ENCODE measurements at places on chromosomes 5 and 9.
A peak's percentile ranks its signal among the peaks of the same experiment; 100 is the strongest.

- peak overlapping the region; percentile 11 for H3K4me3 ChIP-seq
- no peaks in the 10 kb centered on the region for H3K27me3 ChIP-seq
- H3K4me1 ChIP-seq = peaks cover 3% of the 10 kb centered on the region
- no peaks in the 10 kb centered on the region for H3K36me3 ChIP-seq
Observed at GRCh38 chr5:140042393-140042642, 781 bp downstream of the NRG2 start.

- DNase-seq = no peak
- H3K27me3 ChIP-seq = no peaks in the 10 kb centered on the region
- no peaks in the 10 kb centered on the region for H3K4me1 ChIP-seq
- no peak overlapping the region for H3K4me3 ChIP-seq
- no peaks in the 10 kb centered on the region for H3K36me3 ChIP-seq
Observed at GRCh38 chr9:91664663-91665062, 241.0 kb upstream of the NFIL3 start.

DNA sequence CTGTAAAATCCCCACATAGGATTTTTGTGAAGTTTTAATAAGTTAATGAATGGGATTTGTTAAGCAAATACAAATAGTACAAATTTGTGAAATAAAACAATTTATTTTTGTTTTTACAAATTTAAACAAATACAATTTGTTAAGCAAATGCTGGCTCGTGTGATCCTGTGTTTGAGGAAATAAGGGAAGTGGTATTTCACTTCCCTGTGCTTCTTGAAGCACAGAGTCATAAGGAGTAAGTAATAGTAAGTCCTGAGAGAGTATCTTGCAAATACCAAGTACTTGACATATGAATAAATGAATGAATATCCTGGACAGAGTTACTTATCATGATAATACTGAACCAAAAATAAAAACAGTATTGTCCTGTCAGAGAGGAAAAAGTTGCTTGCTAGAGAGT lies 9.1 kb downstream of the SMIM3 start:
- no peaks in the 10 kb centered on the region for H3K27me3 ChIP-seq
- peaks cover 79% of the 10 kb centered on the region for H3K4me1 ChIP-seq
- no peaks in the 10 kb centered on the region for H3K36me3 ChIP-seq
- DNase-seq = no peak
- H3K27ac ChIP-seq = no peak overlapping the region

GRCh38 chr5:124909734-124910133 lies 163.3 kb upstream of the ZNF608 start:
- H3K36me3 ChIP-seq = no peaks in the 10 kb centered on the region
- peaks cover 5% of the 10 kb centered on the region for H3K4me1 ChIP-seq
- no peak overlapping the region for H3K4me3 ChIP-seq
- no peaks in the 10 kb centered on the region for H3K27me3 ChIP-seq
- DNase-seq = no peak
- no peak overlapping the region for H3K27ac ChIP-seq

DNA sequence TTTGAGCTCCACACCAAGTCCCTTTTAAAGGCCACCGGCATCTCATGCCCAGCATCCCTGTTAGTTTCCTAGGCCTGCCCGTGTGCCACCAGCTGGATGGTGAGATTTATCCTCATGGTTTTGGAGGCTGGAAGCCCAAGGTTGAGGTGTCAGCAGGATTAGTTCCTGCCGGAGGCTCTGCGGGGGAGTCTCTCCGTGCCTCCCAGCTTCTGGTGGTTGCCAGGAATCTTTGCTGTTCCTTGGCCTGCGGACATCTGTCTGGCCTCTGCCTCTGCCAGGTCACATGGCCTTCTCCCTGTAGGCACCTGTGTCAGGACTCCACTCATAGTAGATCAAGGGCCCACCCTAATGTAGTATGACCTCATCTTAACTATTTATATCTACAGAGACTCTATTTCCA lies 45.4 kb downstream of the JADE2 start:
- H3K4me1 ChIP-seq = no peaks in the 10 kb centered on the region
- peaks cover 10% of the 10 kb centered on the region for H3K36me3 ChIP-seq

DNA sequence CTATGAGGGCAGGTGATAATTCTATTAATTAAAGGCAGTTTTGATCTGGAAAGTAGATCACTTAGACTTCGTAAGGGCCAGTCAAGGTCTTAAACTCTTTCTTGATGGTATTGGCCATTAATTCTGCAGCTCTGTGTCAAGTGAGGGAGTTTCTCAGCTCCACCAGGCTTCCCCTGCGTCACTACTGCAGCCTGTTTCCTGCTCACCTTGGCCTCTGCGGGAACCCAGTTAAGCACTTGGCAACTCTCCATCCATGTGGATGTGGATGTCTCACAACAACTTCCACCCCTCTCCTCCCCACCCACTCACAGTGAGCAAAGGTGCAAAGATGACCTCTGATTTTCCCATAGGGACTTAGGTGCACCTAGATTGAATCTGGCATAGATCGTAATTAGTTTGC lies 191.6 kb downstream of the PLK2 start:
- H3K36me3 ChIP-seq = no peaks in the 10 kb centered on the region
- no peak for DNase-seq
- H3K4me3 ChIP-seq = no peak overlapping the region
- H3K4me1 ChIP-seq = no peaks in the 10 kb centered on the region
- no peaks in the 10 kb centered on the region for H3K27me3 ChIP-seq

- H3K36me3 ChIP-seq = no peaks in the 10 kb centered on the region
- H3K4me3 ChIP-seq = no peak overlapping the region
- no peak for DNase-seq
- no peak overlapping the region for H3K27ac ChIP-seq
- H3K4me1 ChIP-seq = no peaks in the 10 kb centered on the region
- H3K27me3 ChIP-seq = no peaks in the 10 kb centered on the region
Observed at GRCh38 chr9:116897201-116897600, 210.1 kb downstream of the TRIM32 start.

DNA sequence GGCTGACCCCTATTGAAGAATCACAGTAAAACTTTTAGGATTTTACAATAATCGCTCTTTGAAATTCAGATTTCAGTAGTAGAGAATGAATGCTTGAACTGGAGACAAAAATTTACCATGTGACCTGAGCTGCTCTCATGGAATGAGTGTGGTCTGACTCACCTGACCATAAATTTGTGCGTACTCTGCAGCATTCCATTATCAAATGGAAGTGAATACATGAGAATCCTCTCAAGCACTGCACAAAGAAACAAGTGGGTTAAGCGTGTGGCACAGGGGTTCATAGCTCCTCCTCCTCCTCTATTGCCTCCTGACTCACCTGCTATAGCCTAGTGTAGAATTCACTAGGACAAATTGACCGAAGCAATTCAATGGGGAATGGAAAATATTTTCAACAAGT lies 269.8 kb upstream of the CDH9 start:
- H3K27ac ChIP-seq = no peak overlapping the region
- H3K27me3 ChIP-seq = no peaks in the 10 kb centered on the region
- no peak overlapping the region for H3K4me3 ChIP-seq
- no peaks in the 10 kb centered on the region for H3K36me3 ChIP-seq
- H3K4me1 ChIP-seq = no peaks in the 10 kb centered on the region
- DNase-seq = no peak

DNA sequence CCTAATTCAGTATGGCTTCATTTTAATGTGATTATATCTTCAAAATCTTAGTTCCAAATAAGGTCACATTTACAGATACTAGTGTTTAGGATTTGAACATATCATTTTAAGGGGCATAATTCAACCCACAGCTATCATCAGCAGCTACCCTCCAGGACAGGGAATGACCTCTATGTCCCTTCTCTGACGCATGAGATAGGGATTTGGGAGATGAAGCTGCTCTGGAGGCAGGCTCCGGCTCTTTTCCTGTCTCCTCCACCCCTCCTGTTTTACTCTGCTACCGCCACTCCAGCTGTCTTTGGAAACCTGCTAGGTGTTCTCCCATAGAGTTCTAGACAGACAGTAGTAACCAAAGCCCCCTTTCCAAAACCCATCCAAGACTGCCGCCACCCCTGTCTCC lies 119.2 kb downstream of the CARTPT start:
- no peak overlapping the region for H3K27ac ChIP-seq
- H3K4me1 ChIP-seq = no peaks in the 10 kb centered on the region
- H3K27me3 ChIP-seq = no peaks in the 10 kb centered on the region
- H3K4me3 ChIP-seq = no peak overlapping the region

GRCh38 chr9:125950880-125951471 lies 203.8 kb downstream of the PBX3 start:
- no peak overlapping the region for H3K27ac ChIP-seq
- H3K4me1 ChIP-seq = no peaks in the 10 kb centered on the region
- no peaks in the 10 kb centered on the region for H3K27me3 ChIP-seq
- no peaks in the 10 kb centered on the region for H3K36me3 ChIP-seq
- no peak for DNase-seq

DNA sequence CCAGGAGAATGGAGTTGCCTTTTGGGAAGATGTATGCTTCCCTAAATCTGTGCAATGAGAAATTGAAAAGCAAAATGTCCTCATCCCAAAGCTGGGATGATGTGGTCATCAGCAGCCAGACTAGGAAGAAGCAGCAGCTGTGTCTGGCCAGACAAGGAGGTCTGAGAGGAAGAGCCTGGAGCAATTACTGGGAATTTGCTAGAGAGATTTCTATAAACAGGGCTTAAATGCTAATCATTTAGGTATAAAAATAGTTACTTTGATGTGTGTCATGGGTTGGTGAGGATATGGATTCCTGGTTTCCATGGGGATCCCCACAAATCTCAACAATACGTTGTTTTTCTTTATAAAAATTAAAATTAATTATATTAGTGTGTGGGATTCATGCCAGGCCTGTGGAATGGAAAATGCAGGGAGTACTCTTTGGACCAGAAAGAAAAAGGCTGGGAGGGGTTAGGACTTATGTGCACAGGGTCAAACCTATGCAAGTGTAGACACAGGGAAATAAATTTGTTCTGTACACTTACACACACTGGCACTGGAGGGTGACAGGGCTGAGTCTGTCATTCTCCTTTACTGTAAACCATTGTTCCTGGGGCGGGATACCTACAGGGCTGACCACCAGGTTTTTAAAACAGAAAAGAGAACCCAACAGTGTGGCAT lies 58.7 kb upstream of the TRPC7 start:
- H3K27ac ChIP-seq = no peak overlapping the region
- DNase-seq = no peak
- H3K4me1 ChIP-seq = no peaks in the 10 kb centered on the region
- no peaks in the 10 kb centered on the region for H3K36me3 ChIP-seq
- no peak overlapping the region for H3K4me3 ChIP-seq
- H3K27me3 ChIP-seq = peaks cover 25% of the 10 kb centered on the region

GRCh38 chr9:137763271-137763955 lies 114.2 kb upstream of the CACNA1B start:
- H3K4me1 ChIP-seq = no peaks in the 10 kb centered on the region
- no peak overlapping the region for H3K27ac ChIP-seq
- DNase-seq = no peak
- peaks cover 15% of the 10 kb centered on the region for H3K36me3 ChIP-seq
- H3K27me3 ChIP-seq = no peaks in the 10 kb centered on the region
- H3K4me3 ChIP-seq = no peak overlapping the region

GRCh38 chr5:41157272-41157894 lies 55.9 kb downstream of the C6 start:
- H3K4me1 ChIP-seq = no peaks in the 10 kb centered on the region
- no peaks in the 10 kb centered on the region for H3K36me3 ChIP-seq
- no peak overlapping the region for H3K4me3 ChIP-seq
- no peak for DNase-seq
- H3K27ac ChIP-seq = no peak overlapping the region

DNA sequence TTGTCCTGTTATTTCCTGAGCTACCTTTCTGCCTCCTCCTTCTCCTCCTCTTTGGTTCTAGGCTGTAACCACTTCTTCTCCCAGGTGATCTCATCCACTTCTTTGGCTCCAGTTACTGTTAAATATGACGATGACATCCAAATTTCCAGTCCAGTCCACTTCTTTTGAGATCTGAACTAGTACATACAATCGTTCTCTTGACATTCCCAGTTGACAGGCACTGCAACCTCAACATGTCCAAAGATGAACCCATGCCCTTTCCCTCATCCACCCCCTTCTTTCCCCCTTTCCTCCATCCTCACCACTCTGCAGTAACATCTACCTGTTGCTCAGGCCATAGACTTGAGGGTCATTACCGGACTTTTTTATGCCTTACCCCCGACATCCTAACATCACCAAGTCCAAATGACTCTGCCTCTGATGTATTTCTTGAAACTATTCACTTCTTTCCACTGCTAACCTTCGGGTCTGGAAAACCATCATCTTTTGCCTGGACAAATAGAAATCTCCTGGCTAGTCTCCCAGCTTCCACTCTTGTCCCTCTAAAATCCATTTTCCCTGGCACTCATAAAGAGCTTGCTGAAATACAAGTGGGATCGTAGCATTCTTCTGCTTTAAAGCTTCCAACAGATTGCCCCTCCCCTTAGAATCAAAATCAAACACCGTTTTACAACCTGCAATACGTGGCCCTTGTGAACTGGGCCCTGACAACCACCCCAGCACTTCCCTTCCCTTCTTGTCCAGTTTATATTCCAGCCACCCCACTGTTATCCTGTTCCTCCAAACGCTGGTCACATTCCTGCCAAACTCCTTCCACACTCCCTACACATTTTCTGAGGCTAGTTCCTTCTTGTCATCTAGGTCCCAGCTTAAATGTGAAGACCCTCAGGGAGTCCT lies 31.5 kb downstream of the KLF9 start:
- no peak overlapping the region for H3K27ac ChIP-seq
- DNase-seq = no peak
- no peaks in the 10 kb centered on the region for H3K27me3 ChIP-seq
- H3K4me1 ChIP-seq = no peaks in the 10 kb centered on the region
- H3K36me3 ChIP-seq = no peaks in the 10 kb centered on the region

DNA sequence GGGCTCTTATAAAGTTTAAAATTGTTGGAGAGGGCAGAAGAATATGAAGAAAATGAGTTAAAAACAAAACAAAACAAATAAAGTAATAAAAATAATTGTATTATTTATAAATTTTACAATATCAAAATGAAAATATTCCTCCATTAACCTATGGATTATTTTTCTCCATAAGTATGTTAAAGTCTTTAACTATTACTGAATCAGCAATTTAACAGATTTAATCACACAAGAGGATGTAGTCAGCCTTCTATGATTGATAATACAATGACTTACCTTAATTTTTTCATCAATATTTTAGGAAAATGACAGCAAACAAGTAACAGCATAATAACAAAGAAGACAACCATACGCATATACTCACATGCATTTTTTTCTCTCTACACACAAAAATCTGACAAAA lies 1195.3 kb upstream of the NUDT12 start:
- H3K27me3 ChIP-seq = no peaks in the 10 kb centered on the region
- no peaks in the 10 kb centered on the region for H3K4me1 ChIP-seq
- H3K27ac ChIP-seq = no peak overlapping the region
- no peak for DNase-seq
- H3K4me3 ChIP-seq = no peak overlapping the region

- no peaks in the 10 kb centered on the region for H3K36me3 ChIP-seq
- H3K27ac ChIP-seq = no peak overlapping the region
- DNase-seq = no peak
- H3K4me3 ChIP-seq = no peak overlapping the region
Observed at GRCh38 chr9:74696520-74696919, 191.2 kb downstream of the TRPM6 start.

- no peaks in the 10 kb centered on the region for H3K4me1 ChIP-seq
- DNase-seq = no peak
- H3K4me3 ChIP-seq = no peak overlapping the region
- H3K36me3 ChIP-seq = no peaks in the 10 kb centered on the region
Observed at GRCh38 chr5:6556089-6556801, 76.6 kb downstream of the NSUN2 start.
